ENCODE measurements at places on chromosomes 1 and 21. TPM values are rescaled to one million over a fixed set of nuclear protein-coding genes. Genes with fewer than 3 reads are reported as not detected.

MAP1LC3C gene
- total RNA-seq, result 0.87 TPM

CD84 gene
- total RNA-seq, result not detected

CCDC17 gene
- 0.99 TPM for total RNA-seq

BMP8A gene
- total RNA-seq, result not detected

B3GALT2 gene
- total RNA-seq, result 0.17 TPM
